ENCODE measurements at places on chromosomes 11 and 22.

DNA sequence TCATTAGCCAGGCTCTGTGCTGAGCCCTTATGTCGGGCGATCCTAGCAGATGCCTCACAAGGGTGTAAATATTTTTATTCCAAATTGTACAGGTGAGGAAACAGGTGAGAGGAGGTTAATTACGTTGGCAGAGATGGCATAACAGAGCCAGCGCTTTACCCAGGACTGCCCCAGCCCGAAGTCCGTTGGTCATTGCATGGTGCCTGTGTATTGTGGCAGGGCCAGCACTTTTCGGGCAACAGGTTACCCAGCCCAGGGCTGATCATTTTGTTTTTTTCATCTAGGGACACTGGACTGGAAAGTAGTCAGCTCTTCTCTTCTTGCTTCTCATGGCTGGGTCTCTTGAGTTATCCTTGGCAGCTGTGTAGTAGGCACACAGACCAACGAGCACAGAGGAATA, 202.2 kb upstream of the NAV2 start:
- DNase-seq, result no peak

DNA sequence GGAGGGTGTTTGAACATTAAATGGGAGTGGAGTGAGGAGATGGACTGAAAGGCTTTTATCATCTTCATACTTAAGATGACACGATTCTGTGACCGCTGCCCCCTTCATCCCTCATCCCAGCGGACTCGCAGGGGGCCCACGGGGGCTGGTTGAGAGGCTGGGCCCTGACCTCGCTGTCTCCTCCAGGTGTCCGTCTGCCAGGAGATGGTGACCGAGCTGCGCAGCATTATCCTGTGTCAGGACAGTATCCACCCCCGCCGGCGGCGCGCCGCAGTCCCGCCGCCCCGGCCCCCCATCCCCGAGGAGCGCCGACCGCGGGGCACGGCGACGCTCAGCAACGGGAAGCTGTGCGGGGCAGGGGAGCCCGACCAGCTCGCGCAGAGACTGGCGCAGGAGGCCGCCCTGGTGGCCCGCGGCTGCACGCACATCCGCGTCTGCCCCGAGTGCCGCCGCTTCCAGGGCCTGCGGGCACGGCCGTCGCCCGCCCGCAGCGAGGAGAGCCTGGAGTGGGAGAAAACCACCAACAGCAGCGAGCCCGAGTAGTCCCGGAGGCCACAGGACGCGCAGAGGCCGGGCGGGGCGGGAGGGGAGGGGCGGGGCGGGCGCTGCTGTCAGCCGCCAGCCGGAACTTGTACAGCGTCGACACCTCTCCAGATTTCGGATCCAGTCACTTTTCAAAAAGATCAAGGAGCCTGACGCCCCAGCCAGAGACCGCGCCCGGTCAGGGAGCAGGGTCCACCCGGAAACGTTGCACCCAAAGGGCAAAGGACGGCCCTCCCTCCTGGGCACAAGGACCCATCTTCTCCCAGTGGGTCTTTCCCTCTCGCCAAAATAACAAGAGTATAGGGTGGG, 38.0 kb upstream of the TBCEL start:
- DNase-seq, result peak; percentile 56

GRCh38 chr11:46413760-46414465, 22.3 kb upstream of the CHRM4 start:
- DNase-seq, result no peak

DNA sequence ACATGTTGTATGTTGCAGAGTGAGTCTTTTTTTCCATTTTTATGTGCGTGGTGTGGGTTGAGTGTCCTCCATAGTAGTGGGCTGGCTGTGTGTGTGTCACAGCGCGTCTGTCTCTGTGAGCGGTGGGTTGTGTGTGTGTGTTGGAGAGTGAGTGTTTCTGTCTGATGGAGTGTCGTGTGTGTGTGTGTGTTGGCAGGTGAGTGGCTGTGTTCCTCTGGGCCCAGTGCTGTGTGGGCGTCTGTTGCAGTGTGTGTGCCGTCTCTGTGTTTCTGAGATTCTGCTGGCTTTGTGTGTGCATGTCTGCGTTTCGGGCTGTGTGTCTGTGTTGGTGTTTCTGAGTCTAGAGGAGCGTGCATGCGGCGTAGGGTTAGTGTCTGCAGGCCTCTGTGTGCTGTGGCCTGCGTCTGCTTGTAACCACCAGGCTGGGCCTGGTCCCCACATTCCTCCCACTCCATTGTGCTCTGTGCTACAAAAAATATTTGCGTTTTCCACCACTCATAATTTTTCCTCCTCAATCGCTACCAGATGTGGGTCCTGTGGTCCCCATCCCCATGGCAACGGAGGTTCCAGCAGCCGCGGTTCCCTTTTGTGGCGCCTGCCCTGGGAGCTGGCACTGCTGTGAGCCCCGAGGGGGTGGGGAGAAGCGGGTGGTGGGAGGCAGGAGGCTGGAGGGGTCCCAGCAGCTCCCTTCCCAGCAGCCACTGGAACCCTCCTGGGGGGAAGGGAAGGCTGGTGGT, 15.2 kb downstream of the SCARF2 start:
- no peak for DNase-seq

DNA sequence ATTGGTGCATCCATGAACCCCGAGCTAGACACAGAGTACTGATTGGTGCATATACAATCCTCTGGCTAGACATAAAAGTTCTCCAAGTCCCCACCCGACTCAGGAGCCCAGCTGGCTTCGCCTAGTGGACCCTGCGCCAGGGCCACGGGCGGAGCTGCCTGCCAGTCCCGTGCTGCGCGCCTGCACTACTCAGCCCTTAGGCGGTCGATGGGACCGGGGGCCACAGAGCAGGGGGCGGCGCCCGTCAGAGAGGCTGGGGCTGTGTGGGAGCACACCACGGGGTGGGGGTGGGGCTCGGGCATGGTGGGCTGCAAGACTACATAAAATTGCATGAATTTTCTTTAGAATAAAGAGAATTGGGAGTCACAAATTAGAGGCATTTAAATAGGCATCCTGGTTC, 248.6 kb downstream of the TMEM135 start:
- DNase-seq, result no peak

Measured in ELR (cell line).